ENCODE measurements at places on chromosomes 2 and 18.

DNA sequence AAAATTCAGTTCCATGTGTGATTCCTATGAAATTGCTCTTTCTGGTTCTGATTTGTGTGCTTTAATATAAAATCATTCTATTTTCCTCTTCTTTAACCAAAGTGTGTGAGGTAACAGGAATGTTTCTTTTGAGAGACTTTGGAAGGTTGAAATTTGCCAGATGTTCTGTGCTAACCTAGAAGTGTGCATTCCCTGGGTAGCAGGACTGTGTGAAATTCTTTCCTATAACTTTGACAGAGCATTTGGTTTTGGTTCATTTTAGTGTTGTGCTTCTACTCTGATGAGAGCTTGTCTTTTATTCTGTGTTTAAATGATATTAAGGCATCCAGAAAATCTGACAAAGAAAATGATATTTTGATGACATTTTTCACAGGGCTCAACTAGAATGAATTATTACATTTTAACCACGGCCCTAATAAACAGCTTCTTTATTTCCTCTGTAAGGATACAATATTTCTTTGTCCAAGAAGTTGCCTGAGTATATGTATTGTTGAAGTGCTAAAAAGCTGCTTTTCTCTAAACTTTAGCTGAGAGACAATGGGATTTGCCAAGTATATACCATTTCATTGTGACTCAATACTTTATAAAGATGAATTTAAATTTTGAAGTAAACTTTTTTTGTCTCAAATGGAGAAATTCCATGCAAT, 34.7 kb upstream of the DLX1 start:
- DNase-seq = no peak

GRCh38 chr18:79642626-79643025, 37.0 kb upstream of the CTDP1 start:
- DNase-seq = no peak

GRCh38 chr2:161580426-161580825, 43.8 kb upstream of the SLC4A10 start:
- no peak for DNase-seq

GRCh38 chr18:79513381-79514081, 117.8 kb downstream of the NFATC1 start:
- no peak for DNase-seq

DNA sequence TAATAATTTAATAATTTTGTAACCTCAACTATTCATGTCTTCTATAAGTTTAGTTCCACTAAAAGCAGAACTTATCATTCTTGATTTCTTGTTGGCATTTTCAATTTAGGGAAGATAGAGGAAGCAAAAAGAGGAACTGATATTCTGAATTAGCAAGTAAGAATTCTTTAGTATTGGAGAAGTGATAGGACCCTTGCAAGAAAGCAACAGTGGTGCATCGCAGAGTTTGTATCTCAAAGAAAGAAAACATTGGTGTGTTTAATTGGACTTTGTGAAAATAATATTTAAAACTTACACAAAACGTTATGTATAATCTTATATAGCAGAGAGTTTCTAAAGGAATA, 36.5 kb upstream of the TNFRSF11A start:
- DNase-seq = no peak

DNA sequence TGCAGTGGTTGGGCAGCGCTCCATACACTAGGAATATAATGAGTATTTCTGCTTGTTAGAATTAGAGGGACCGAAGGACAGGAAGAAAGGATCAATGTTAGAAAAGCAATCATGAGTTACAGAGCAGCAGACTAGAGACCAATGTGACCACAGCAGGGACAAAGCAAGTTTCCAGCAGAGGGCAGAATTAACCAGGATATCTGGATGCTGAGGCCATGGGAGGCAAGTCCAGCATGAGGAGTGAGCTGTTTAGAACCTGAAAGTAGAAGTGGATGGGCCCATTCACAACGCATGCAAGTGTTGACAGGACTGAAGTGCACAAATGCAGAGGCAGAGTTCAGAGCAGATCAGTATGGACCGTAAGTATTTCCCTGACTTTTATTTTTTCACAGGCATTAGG, 910.4 kb upstream of the GYPC start:
- DNase-seq = no peak

All from stimulated activated CD8-positive, alpha-beta memory T cell treated with anti-CD3 and anti-CD28 coated beads, Interleukin-15, amount 100 ng/mL, for 4 hours (primary cell).